ENCODE measurements at places on chromosomes 13 and 19.

DNA sequence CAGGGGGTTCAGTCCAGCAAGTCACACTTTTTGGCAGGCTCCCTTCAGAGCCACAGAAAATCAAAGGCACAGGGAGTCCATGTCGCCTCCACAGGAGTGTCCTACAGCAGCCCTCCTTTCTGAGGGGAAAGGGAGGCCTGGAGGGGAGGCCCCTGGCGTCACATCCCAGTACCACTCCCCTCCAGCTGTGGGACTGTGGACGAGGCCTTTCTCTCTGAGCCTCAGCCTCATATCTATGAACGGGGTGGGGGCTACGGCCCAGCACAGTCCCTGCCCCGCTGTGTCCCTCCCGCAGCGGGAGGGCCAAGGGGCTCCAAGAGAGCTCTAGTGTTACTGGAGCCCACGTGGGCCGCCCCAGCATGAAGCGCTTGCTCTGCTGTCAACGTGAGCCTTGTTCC lies 23.8 kb downstream of the PEPD start:
- DNase-seq = no peak

- no peak for DNase-seq
Measured at GRCh38 chr19:35741203-35741515, 1.1 kb downstream of the IGFLR1 start.

GRCh38 chr13:98997738-98998641 lies 20.1 kb upstream of the DOCK9 start:
- peak; percentile 40 for DNase-seq

- no peak for DNase-seq
Measured at GRCh38 chr19:31301306-31301980, 47.8 kb downstream of the TSHZ3 start.

- no peak for DNase-seq
Measured at GRCh38 chr13:71578048-71578447, 289.0 kb downstream of the DACH1 start.

DNA sequence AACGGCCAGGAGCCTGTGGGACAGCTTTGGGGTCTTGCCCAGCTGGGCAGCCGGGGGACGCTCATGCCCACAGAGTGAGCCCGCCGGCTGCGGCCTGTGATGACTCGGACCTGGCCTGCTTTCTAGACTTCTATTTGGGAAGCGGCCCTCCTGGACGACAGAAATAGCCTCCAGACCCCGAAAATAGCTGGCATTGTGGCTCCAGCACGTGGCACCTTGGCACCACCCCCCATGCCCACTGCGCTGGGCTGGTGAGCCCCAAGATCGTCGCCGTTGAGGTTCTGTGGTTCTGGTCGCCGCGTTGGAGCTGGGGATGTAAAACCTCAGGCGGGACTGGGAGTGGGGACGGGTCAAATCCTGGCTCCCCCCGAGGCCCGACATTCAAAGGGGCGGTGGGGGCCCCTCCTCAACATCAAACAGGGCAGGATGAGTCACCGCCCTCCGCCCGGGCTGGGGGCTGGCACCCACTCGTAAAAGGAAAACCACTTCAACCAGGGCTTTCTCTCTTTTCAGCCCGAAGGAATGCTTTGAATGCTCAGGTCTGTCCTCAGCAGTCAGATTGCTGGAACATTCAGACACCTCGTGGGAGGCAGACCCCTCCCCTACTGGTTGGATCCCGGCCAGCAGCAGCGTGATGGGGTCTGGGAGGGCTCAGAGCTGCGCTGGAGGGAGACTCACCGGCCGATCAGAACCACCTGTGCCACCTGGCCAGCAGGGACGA lies 42.1 kb downstream of the GADD45B start:
- DNase-seq = peak; percentile 36

DNA sequence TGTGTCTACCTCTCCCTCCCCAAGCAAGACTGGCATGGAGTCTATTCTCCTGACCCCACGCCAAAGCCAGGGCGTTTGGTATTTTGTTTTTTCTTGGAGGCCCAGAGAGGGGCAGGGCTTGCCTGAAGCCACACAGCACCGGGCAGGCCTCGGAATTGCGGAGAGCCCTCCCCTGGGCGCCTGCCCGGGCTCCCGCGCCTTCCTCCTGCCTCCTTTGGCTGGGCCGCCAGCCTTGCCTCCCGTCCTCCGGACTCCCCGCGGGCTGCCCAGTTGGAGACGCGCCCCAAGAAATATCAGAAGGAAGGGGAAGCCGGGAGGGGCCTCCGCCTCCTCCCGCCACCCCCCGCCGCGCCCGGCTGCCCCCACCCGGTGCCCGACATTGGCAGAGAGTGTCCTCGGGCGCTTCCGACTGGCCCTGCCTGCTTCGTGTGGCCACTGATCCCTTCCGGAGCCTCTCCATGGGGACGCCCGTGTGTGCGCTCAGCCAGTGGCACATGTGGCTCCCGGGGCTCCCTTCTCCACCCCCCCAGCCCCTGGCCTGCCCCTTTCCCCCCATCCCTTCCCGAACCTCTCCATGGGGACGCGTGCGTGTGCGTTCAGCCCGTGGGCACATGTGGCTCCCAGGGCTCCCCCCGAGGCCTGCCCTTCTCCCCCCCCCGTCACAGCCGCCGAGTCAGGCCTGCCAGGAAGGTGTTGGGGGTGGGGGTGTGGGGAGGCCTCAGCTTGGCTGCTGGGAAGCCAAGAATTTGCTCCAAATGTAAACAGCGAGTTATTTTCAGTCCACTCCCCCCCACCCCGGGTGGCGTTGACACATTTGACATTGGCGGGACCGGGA lies 37.3 kb downstream of the NFIC start:
- peak; percentile 96 for DNase-seq

GRCh38 chr19:40193587-40193849 lies 2.3 kb downstream of the MAP3K10 start:
- peak; percentile 29 for DNase-seq

GRCh38 chr19:1068009-1069001 lies 1.3 kb downstream of the ARHGAP45 start:
- no peak for DNase-seq

GRCh38 chr19:5154129-5154798 lies 185.4 kb downstream of the KDM4B start:
- DNase-seq = no peak

DNA sequence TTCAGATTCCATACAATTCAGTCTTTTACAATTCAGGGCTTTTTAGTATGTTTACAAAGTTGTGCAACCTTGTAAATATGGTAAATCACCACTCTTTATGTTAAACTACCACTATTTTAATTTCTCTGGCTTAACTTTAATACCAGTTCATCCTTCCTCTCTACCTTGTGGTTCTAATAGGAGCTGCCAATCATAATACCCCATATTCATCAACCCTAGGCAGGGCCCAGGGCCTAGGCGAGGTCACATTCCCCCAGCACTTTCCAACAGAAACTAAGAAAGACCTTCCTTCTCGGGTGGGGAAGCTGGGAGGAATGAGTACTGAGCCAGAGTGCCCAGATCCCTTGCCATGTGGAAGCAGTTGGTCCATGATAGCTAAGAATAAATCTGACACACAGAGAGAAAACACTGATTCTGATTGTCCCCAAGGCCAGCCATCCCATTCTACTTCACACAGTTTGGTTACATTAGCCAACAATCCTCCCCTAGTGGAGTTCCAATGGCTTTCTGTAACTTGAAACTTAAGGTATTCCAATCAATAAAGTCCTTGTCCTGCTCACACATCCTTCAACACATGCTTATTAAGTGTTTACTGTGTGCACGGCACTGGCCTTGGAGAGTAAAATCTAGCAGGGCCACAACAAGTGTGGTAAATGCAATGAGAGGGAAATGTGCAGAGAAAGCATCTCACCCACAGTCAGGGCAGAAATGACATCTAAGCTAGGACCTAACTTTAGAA lies 76.8 kb downstream of the NUFIP1 start:
- DNase-seq = no peak

GRCh38 chr13:85603735-85604134 lies 195.5 kb downstream of the SLITRK6 start:
- DNase-seq = no peak

DNA sequence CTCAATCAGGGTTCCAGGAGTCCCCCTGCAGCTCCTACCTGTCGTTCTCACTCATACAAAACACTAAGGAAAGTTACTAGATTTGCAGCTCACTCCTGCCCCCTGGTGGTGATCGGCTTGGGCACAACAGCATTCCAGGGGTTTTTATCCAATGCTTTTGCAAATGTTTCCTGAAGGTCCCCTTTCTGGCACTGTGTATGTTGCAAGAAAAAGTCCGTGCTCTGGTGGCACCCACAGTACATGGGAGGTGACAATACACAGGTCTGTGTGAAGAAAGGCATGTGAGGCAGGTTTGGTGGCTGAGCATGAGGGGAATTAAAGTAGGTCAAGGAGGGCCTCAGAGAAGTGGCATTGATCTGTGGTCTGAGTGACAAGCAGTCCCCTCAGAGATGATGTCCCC lies 8.6 kb upstream of the TYK2 start:
- peak; percentile 62 for DNase-seq

GRCh38 chr13:25890671-25891212 lies 161.1 kb downstream of the SHISA2 start:
- peak; percentile 45 for DNase-seq

GRCh38 chr19:35251456-35251855 lies 2.7 kb downstream of the LSR start:
- no peak for DNase-seq

DNA sequence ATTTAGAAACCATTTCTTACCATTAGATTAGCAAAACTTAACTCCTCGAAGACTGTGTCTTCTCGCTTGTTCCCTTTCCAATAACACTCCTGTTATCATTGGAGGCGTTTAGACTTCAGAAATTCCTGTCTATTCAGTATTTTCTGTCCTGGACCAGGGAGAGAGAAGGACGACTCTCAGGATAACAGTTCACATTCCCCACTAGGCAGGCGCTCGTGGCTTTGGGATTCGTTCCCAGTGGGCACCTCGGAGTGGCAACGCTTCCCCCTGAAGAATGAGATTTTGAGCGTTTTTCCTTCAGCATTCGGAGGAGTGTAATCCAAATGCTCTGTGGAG lies 429 bp upstream of the ZNF225 start:
- DNase-seq = no peak

DNA sequence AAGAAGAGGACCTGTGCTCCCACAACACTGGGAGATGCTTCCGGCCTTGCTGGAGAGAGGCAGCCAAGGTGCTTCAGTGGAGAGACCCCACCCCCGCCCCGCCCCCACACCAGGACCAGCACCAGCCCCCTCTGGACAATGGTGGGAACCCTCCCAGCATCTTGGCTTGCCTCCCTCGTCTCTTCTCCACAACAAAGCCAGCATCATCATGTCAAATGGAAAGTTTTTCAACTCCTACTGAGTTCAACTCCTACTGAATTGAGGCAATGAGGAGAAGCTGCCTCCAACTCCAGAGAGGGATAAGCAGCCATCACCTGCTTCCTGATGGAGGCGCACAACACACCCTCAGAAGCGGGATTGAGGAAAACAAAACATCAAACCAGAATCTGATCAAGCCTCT lies 12.8 kb downstream of the DEDD2 start:
- no peak for DNase-seq

GRCh38 chr19:53903055-53903680 lies 5.9 kb upstream of the CACNG7 start:
- DNase-seq = no peak

DNA sequence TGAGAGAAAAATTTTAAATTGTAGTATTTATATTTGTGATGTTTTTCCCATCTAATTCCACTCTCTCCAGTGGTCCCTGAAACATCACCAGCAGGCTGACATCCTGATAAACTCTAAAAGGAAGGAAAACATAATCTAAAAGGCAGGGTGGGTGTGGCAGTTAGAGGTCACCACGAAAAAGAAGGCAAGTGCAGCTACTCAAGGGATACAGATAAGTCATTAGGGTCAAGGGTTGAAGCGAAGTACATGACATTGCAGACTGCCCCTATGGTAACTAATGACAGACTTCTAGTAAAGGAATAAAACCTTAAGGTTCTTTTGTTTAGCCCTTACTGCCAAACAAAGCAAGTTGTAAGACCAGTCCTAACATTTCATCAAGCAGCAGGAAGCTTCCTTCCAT lies 6.0 kb upstream of the NEK3 start:
- no peak for DNase-seq

- no peak for DNase-seq
Measured at GRCh38 chr13:113745059-113745458, 14.0 kb upstream of the TMEM255B start.

DNA sequence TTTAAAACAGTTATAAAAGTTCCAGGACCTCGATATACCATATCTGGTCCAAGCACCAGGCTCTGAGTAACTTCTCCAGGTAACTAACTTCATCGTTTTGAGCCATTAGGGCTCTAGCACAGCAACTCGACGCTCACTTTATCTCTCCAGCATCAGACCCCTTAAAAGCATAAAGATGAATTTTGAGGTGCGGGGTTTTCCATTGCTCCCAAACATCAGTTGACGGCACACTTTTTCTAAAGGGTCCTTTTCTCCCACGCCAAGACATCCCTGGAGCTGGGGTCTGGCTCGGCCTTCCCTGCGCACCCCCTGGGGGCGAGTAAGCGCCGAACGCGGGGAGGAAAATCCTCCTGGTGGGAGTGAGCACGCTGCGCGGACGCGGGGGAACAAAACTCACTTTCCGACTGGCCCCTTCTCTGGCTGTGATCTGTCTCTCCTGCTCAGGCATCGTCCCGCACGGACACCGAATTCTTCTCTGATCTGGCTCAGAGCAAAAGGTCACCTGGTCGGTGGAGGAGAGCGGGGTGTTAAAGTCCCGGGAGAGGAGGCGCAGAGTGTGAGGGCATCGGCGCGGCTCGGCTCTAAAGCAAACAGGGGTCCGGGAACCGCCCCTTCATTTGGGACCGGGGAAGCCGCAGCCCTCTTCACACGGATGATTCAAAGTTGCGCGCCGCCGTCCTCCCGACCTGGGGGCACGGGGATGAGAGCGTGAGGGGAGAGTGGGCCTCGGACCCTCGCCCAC lies at the start of gene ATP7B:
Gene ATP7B, minus strand, starts transcription at position 561 of the 742 bp plus-strand sequence. Its CDS starts 113 bp downstream, at position 448.
- DNase-seq = no peak

- DNase-seq = no peak
Measured at GRCh38 chr19:20279516-20279915, 112.5 kb downstream of the ZNF486 start.

- peak; percentile 9 for DNase-seq
Measured at GRCh38 chr13:34993470-34993869, 51.4 kb downstream of the NBEA start.

DNA sequence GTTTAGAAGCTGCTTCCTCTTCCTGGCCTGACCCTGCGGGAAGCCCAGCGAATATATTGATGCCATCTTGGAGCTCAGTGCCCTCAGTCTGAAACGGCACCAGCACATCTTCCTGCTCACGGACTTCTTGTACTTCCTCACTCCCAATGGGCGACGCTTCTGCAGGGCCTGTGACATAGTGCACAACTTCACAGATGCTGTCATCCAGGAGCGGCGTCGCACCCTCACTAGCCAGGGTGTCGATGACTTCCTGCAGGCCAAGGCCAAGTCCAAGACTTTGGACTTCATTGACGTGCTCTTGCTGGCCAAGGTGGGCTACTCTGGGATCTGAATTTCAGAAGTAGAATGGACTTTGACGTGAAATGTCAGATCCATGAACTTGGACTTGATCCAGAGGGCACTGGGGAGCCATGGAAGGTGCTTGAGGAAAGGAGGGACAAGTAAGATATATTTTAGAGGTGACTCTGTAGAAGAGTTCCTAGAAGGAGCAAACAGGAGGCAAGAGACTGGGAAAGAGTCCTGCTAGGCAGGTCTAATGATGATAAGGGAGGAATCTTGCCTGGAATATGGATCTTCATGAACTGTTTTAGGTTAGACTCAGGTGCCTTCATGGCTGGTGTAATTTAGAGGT lies 38.4 kb upstream of the CYP4F8 start:
- no peak for DNase-seq
